GM12864 (cell line): ENCODE measurements at places on chromosomes 3 and 15.

GRCh38 chr15:58698887-58699641, 50.4 kb downstream of the ADAM10 start:
- DNase-seq: no peak

DNA sequence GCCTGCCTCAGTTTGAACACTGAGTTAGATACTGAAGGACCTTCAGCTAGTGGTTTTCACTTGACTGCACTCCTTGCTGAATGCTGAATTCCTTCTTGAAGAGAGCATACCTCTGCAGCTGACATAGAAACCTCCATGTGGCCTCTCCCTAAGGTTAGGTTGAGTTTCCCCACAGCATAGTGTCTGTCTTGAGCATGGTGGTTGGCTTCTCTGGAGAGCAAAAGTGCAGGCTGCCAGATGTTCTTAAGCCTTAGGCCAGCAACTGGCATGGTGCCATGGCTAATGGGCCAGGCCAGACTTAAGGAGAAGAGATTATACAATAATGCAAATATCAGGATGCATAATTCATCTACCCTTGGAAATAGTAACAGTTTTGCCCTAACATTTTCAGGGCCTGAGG, 545.6 kb upstream of the ZNF385D start:
- DNase-seq: no peak

DNA sequence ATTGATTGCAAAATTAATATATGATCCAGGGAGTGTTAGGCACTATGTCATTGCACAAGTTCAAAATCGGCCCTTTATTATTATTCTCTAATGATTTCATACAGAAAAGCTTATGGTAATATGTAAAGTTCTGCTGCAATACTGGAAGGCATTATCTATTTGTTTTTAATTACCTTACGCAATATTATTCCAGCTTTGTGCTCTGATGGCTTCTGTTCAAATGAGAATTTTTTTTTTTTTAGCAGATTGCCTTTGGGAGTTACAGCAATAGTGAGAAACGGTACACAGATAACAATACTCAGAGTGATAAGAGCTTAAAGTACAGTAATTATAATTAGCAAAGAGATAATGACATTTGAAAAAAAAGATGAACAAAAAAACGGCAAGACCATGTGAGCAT, 602.2 kb upstream of the ALCAM start:
- no peak for DNase-seq

DNA sequence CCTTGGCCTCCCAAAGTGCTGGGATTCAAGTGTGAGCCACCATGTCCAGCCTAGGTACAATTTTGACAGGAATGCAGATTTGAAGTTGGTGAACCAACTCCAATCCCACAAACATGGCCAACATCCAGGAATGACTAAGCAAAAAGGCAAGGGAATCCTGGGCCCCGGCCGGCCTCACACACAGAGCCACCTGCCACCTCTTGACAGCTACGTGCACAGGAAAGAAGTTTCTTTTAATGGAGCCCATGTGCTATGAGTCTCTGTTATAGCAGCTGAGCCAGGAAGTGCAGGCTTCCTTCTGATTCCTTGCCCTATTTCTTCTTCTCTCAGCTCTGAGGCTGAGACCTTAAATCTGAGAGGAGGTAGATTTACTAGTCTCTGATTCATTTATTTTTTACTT, 8.8 kb downstream of the TMEM40 start:
- no peak for DNase-seq

DNA sequence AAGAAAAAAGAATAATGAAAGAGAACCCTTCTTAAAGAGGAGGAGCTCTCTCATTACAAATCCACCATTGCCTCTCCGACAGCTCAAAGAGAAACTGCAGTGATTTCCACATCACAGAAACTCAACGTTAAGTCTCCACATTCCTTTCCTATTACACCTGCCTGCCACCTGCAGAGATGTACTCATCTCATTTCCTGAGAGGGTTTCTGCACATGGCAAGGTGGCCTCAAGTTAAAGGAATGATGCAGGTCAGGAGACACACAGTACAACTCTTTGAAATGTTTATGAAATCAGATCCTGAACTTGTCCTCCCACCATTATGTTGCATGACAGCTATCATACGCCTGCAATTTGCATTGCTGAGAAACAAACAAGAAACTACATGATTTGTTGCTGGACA, 458.4 kb upstream of the ADAMTS9 start:
- DNase-seq: no peak

GRCh38 chr3:66350601-66351000, 129.8 kb downstream of the SLC25A26 start:
- DNase-seq: no peak

DNA sequence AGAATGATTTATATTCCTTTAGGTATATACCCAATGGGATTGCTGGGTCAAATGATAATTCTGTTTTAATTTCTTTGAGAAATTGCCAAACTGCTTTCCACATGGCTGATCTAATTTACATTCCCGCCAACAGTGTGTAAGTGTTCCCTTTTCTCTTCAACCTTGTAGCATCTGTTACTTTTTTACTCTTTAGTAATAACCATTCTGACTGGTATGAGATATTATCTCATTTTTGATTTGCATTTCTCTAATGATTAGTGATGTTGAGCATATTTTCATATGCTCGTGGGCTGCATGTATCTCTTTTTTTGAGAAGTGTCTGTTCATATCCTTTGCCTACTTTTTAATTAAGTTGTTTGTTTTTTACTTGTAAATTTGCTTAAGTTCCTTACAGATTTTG, 1264.2 kb downstream of the OTOL1 start:
- DNase-seq: no peak
